ENCODE measurements at places on chromosomes 3 and 15. TPM values are rescaled to one million over a fixed set of nuclear protein-coding genes. Genes with fewer than 3 reads are reported as not detected.

The GABRA5 gene
- not detected for polyA plus RNA-seq

The SERINC4 gene
- 2.2 TPM for polyA plus RNA-seq

The SAMMSON gene
- polyA plus RNA-seq, result not detected

The PODXL2 gene
- polyA plus RNA-seq, result 4.7 TPM

GRCh38 chr3:30343861-30344260 lies 262.5 kb upstream of the TGFBR2 start:
- H3K4me3 ChIP-seq, result no peak overlapping the region
- H3K27me3 ChIP-seq, result no peaks in the 10 kb centered on the region
- peaks cover 17% of the 10 kb centered on the region for H3K4me1 ChIP-seq
- H3K27ac ChIP-seq, result no peak overlapping the region
- no peaks in the 10 kb centered on the region for H3K36me3 ChIP-seq

DNA sequence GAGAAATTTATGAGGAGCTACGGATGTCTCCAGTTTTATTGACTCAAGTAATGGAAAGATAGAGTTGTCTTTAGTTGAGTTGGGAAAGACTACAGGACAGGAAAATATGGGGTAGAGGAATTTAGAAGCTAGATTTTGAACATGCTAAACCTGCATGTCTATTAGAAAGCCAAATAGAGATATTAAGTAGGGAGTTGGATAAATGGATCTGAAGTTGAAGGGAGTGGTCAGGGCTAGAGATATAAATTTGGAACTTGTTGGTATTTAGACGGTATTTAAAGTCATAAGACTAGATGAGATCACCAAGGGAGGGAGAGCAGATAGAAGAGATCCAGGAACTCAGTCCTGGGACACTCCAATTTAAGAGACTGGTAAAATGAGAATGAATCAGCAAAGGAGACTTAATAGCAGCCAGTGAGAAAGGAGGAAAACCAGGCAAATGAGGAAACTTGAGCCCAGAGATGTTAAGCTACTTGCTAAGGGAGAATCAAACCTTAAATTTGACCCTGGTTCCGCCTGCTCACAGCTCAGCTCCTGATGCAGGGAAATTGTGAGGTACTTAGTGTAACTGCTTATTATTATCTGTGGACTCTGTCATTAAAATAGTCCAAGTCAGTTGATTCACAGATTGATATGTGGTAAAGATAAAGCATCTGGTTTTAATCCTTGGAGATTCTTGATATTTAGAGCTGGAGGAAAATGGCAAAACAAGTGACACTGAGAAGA lies 35.8 kb downstream of the ABI3BP start:
- no peaks in the 10 kb centered on the region for H3K36me3 ChIP-seq
- H3K27ac ChIP-seq, result no peak overlapping the region
- no peak for DNase-seq
- no peak overlapping the region for H3K4me3 ChIP-seq
- H3K4me1 ChIP-seq, result no peaks in the 10 kb centered on the region

- H3K27ac ChIP-seq, result no peak overlapping the region
- no peaks in the 10 kb centered on the region for H3K36me3 ChIP-seq
- H3K4me1 ChIP-seq, result no peaks in the 10 kb centered on the region
- no peaks in the 10 kb centered on the region for H3K27me3 ChIP-seq
Observed at GRCh38 chr3:141965471-141965870, 89.0 kb downstream of the ATP1B3 start.

- no peaks in the 10 kb centered on the region for H3K36me3 ChIP-seq
- peaks cover 12% of the 10 kb centered on the region for H3K4me1 ChIP-seq
- H3K27ac ChIP-seq, result no peak overlapping the region
- no peaks in the 10 kb centered on the region for H3K27me3 ChIP-seq
- H3K4me3 ChIP-seq, result no peak overlapping the region
Observed at GRCh38 chr15:101135532-101136166, 116.2 kb downstream of the CHSY1 start.

- no peak for DNase-seq
- H3K4me1 ChIP-seq, result no peaks in the 10 kb centered on the region
- H3K4me3 ChIP-seq, result no peak overlapping the region
- no peak overlapping the region for H3K27ac ChIP-seq
- H3K27me3 ChIP-seq, result peaks cover 4% of the 10 kb centered on the region
Observed at GRCh38 chr15:39886418-39886817, 33.6 kb downstream of the GPR176 start.

- no peak overlapping the region for H3K4me3 ChIP-seq
- H3K36me3 ChIP-seq, result no peaks in the 10 kb centered on the region
- no peak for DNase-seq
- no peaks in the 10 kb centered on the region for H3K4me1 ChIP-seq
- H3K27ac ChIP-seq, result no peak overlapping the region
Observed at GRCh38 chr15:66019826-66020398, 150.6 kb downstream of the RAB11A start.

DNA sequence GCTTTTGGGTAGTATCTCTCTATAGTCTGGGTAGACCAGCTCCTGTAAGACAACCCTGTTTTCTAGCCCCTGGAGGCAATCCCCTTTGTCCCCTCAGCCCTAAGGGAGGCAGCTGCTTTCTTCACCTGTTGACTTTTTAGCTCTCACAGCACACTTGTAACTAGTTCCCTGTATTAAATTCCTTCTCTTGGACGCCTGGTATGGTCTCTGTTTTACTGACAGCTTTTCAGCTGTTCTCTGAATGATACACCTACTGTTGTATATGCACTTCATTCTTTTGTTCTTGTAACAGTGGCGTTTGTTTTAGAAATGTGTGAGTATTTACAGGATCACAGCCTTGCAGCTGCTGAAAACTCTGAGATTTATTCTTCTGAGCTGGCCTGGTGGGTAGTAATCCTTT lies 413.0 kb upstream of the RBMS3 start:
- no peak for DNase-seq
- no peaks in the 10 kb centered on the region for H3K27me3 ChIP-seq
- no peaks in the 10 kb centered on the region for H3K4me1 ChIP-seq
- H3K27ac ChIP-seq, result no peak overlapping the region

All from CD8-positive, alpha-beta memory T cell (primary cell).